ENCODE measurements at places on chromosomes 11 and 22.

DNA sequence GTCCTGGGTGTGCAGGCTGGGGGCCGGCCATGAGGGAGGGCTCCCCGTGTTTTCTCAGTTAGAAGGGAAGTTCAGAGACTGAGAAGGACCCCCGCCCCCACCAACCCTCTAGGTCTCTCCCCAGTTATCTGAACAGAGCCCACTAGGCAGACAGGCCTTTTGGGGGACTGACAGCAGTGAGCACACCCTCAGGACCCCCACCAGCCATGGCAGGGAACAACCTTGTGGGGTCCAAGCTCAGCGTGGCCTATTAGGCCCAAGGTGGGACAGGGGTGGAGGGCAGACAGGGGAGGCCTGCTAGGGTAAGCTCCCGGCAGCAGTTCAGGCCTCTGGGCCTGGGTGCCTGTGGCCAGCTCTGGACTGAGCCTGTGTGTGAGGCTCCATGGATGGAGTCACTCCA is 5.6 kb downstream of the LRRC75B start:
- DNase-seq, result no peak

DNA sequence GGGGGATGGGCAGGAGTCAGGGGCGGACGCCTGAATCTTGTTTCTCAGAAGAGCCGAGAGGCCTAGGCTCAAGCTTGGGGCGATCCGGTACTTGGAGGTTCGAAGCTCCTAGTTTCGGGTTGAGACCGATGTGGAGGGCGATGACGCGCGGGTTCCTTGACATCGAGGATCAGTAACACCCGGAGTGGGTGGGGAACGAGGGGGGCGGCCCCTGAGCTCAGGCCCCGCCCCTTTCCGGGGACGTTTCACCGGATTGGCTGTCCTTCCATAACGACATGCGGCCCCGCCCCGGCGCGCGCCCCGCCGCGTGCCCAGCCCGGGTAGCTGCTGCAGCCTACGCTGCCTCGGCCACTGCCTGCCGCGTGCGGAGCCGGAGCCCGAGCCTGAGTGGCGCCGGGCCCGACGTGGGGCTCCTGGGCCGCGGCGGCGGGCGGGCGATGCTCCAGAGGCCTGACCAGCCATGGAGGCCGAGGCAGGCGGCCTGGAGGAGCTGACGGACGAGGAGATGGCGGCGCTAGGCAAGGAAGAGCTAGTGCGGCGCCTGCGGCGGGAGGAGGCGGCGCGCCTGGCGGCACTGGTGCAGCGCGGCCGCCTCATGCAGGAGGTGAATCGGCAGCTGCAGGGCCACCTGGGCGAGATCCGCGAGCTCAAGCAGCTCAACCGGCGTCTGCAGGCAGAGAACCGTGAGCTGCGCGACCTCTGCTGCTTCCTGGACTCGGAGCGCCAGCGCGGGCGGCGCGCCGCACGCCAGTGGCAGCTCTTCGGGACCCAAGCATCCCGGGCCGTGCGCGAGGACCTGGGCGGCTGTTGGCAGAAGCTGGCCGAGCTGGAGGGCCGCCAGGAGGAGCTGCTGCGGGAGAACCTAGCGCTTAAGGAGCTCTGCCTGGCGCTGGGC is at the start of gene CCDC85B:
CCDC85B (plus strand) TSS at position 350 of the 895 bp plus-strand sequence; CDS start at position 461, 111 bp downstream.
- DNase-seq, result peak; percentile 98

- DNase-seq, result no peak
Measured at GRCh38 chr11:116777056-116777455, 4.3 kb upstream of the BUD13 start.

GRCh38 chr11:58622344-58622743 is at the start of gene CNTF:
TSS of gene CNTF (plus strand) at chr11:58622665. CDS start at chr11:58622753, 88 bp downstream.
- DNase-seq, result no peak

GRCh38 chr11:130062026-130062425 is 7.7 kb upstream of the APLP2 start:
- no peak for DNase-seq
